ENCODE measurements at places on chromosomes 5 and 9.
A peak's percentile ranks its signal among the peaks of the same experiment; 100 is the strongest.

GRCh38 chr9:76191493-76191892 lies 202.7 kb downstream of the RFK start:
- DNase-seq, result no peak

GRCh38 chr5:110354915-110355644 lies 371.4 kb downstream of the TMEM232 start:
- no peak for DNase-seq

GRCh38 chr5:142601432-142601831 lies 84.5 kb downstream of the FGF1 start:
- no peak for DNase-seq

DNA sequence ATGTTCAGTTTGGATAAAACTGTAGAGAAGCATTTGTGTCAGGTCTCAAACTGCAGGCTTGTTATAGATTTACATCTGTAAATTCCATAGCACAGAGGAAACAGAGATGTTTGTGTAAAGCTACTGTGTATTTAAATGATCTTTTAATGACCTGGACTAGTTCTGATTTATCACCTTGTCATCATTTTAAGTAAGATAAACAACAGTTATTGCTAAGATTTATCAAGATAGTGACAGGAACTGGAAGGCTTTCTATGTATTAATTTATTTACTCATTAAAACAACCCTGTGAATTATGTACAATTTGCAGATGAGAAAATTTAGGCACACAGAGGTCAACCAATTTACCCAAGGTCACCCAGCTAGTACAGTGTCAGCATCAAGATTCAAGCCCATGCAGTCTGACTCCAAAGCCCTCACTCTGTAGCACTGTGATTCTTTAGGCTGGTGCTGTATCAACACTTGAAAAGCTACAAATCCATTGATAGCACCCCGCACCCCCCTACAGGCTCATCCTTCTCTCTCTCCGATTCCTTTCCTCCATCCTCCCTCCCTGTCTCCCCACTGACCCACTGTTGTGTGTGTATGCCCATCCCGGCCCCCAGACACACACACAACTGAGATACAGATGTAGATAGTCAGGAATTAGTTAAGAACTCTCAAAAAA lies 184.5 kb downstream of the FBN2 start:
- no peak for DNase-seq

GRCh38 chr5:173196133-173196952 lies 38.7 kb downstream of the NKX2-5 start:
- no peak for DNase-seq

DNA sequence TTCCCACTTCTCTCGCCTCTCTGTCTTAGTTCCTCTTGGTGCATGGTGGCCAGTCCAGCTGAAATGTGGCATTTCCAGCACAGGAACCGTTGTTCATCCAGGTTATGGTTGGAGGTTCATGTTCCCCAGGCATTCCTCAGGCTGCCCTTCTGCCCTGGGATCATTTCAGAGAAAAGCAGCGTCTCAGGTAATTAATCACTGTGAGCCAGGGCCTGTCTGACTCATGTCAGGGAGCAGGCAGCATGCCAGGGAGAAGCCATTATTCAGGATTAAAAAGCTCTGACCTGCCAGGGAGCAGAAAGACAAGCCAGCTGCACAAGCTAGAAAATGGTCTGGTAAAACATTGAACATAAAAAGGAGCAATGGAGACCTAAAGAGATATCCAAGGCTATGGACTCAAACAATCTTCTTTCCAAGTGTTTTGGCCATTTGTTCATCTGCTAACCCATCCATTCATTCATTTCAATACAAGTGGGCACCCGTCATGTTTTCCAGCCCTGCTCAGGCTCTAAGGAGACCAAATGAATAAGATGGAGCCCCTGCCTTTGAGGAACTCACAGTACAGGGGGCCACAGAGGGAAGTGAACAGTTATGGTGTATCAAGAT lies 241.4 kb downstream of the DRD1 start:
- DNase-seq, result peak; percentile 55

GRCh38 chr9:137138722-137139467 lies at the start of gene GRIN1:
Gene GRIN1, plus strand, starts transcription at chr9:137139154. Its CDS starts 333 bp downstream, at chr9:137139487.
- DNase-seq, result no peak

GRCh38 chr5:151912360-151912759 lies 12.3 kb downstream of the GLRA1 start:
- DNase-seq, result no peak

DNA sequence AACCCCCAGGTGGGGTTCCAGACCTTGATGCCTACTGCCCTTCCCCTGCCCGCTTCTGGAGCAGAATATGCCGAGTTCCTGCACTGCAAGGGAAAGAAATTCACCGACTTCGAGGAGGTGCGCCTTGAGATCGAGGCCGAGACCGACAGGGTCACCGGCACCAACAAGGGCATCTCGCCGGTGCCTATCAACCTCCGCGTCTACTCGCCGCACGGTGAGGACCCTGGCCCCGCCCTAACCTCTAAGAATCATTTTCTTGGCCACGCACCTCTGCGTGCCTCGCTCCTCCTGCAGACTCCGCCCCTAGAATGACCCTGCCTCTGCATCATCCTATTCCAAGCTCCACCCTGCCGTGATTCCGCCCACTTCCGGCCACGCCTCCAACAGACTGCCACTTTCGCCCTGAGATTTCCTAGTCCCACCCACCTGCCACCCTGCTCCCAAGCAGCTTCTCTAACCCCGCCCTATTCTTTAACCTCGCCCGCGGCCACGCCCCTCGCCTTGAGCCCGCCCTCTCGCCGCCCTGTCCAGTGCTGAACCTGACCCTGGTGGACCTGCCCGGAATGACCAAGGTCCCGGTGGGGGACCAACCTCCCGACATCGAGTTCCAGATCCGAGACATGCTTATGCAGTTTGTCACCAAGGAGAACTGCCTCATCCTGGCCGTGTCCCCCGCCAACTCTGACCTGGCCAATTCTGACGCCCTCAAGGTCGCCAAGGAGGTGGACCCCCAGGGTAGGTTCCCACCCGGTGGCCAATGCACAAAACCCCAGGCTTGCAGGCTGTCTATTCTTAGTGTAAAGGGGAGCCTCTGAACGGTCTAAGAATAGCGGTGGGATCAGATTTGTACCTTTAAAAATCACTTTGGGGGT lies 15.6 kb downstream of the DNM1 start:
- no peak for DNase-seq

DNA sequence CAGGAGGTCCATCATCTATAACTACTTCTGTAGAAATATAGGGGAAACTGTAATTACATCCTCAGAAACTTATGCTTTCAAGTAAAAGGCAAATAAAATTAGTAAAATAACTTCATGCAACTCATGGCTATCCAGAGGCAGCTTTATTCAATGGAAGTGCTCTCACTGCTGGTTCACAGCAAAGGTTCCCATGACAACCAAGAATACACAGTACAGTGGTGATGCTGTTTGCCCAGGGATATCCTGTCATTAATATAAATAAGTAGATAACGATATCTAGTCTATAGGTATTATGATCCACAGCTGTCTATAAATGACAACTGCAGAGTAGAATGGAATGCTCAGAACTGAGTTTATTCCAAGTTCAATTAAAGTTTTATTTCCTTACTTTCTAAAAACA lies 390.3 kb downstream of the PDE4D start:
- no peak for DNase-seq

DNA sequence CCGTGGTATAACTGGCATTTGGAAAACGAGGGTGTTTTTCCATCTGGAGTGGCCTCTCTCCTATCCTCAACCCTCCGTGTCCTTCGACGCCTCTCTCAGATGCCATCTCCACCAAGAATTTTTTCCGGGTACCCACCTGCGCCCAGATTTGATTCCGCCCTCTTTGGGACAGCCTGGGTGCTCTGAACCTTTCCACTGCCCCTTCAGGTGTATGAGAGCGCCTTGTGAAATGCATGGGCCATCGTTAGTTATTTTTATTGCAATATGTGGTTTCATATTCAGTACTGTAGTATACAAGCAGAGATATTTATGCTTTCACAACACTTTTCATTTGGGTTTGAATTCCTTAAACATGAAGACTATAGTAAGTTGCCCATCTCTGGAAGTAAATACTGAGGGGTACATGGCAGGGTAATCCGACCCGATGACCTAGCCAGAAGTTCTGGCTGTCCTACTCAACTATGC lies 78.2 kb upstream of the IFNE start:
- no peak for DNase-seq

GRCh38 chr5:143052967-143053682 lies 282.9 kb downstream of the ARHGAP26 start:
- DNase-seq, result no peak

- DNase-seq, result no peak
Observed at GRCh38 chr5:60519372-60519771, 180.6 kb downstream of the DEPDC1B start.

GRCh38 chr9:74663439-74663838 lies 166.3 kb downstream of the RORB start:
- DNase-seq, result no peak

- DNase-seq, result no peak
Observed at GRCh38 chr5:133746834-133747233, 134.5 kb upstream of the FSTL4 start.

DNA sequence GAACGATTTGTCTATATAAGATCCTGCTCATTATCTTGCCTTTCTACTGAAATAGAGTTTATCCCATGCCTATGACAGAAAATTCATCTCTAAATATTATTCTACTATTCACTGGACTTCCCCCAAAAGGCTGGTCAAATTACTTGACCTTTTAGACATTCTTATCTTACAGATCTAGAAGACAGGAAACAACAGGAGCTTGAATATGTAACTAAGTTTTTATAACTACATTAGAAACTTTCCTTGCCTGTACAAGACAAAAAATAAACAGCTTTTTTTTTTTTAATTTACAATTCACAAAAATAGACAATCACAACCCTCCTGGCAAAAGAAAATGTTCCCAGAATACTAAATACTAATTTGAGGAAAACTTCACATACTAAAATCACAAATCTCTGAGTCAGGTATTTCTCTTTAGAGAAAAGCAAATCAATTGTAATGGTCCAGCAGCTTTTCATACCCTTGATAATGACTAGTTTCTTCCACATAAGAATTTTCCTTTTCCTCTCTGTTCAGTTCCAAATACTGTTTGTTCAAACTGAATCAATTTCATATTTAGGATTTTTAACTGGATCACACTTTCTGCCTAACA lies 68.6 kb downstream of the MLLT3 start:
- no peak for DNase-seq

GRCh38 chr5:53166183-53166495 lies 56.6 kb upstream of the MOCS2 start:
- no peak for DNase-seq

DNA sequence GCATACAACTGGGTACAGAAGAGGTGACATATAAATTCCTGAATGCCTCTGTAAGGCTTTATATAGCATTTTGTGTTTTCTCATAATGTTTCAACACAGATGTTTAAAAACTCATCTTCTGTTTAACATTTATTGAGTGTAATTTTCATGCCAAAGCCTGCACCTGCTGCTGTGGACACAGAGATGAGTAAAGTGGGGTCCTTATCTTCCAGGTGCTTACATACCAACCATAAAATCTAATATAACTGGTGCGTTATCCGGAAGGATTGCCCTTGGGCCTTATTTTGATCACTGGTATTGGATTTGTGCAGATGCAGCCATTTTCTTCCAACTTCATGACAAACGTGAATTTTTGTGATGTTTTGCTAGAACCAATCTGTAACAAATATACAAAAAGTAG lies 222.3 kb downstream of the DMRT2 start:
- DNase-seq, result no peak

GRCh38 chr5:82348784-82349425 lies 70.8 kb upstream of the RPS23 start:
- no peak for DNase-seq

- DNase-seq, result no peak
Observed at GRCh38 chr9:98839724-98840123, 32.3 kb downstream of the GALNT12 start.

- DNase-seq, result no peak
Observed at GRCh38 chr5:105782501-105782900, 1888.2 kb downstream of the EFNA5 start.
